ENCODE measurements at places on chromosomes 2 and 18.

- DNase-seq = no peak
These were observed 1596.8 kb upstream of the SLC39A10 start for GRCh38 chr2:194060269-194060668.

GRCh38 chr2:10935366-10935918, 23.7 kb downstream of the KCNF1 start:
- DNase-seq = no peak

DNA sequence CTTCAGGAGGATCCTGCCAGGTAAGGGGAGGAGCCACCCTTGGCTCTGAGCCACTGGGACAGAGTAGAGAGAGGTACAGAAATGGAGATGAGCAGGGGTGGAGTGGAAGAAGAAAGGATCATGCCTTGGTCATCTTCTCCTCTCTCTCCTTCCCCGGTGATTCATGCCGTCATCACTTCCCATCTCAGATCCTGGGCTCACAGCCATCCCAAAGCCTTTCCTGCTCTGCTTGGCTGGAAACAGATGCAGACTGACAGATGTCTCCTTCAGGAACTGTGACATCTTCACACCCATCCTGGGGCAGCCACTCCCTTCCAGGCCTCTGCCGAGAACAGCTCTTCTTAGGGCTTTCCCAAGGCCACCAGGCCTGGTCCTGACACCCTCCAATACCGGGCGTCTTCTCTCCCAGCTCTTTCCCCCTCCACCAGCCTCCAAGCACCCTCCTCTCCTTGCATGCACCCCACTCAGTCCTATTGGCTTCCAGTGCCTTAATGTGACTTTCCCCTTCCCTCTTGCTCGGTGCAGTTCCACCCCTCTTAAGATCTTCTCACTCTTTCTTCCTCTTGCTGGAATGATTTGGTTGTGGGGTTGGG, 58.3 kb upstream of the TNP1 start:
- DNase-seq = no peak

- DNase-seq = no peak
These were observed 10.1 kb upstream of the AFTPH start for GRCh38 chr2:64514008-64514407.

- DNase-seq = no peak
These were observed 60.5 kb downstream of the CDK15 start for GRCh38 chr2:201866643-201867473.

GRCh38 chr2:176078541-176079284, 5.0 kb downstream of the EVX2 start:
- peak; percentile 38 for DNase-seq

- DNase-seq = no peak
These were observed 951.9 kb downstream of the TSN start for GRCh38 chr2:122707224-122707824.

DNA sequence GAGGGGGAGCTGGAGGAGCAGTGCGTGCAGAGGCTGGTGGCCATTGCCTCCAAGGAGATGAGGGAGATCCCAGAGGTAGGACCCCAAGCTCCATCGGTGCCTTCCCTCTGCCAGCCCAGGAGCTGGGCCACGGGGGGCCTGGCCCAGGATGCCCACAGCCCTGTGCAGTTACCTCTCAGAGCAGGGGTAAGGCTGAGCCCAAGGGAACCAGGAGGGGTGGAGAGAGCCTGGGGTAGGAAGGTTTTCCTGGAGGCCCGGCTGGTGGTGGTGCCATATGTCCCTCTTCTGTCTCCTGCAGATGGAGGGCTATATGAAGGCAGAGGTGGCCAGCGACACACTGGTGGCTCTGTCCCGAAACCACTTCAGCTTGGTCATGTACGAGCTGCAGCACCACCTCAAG, 11.4 kb downstream of the MROH2A start:
- DNase-seq = no peak

Measured in NCI-H526 treated with DMSO at 0.1 percent for 48 hours (cell line).